ENCODE measurements at places on chromosomes 4 and X.

- no peak for DNase-seq
Observed at GRCh38 chr4:19379191-19379708, 872.5 kb upstream of the SLIT2 start.

- no peak for DNase-seq
Observed at GRCh38 chrX:12309040-12309743, 170.9 kb downstream of the FRMPD4 start.

DNA sequence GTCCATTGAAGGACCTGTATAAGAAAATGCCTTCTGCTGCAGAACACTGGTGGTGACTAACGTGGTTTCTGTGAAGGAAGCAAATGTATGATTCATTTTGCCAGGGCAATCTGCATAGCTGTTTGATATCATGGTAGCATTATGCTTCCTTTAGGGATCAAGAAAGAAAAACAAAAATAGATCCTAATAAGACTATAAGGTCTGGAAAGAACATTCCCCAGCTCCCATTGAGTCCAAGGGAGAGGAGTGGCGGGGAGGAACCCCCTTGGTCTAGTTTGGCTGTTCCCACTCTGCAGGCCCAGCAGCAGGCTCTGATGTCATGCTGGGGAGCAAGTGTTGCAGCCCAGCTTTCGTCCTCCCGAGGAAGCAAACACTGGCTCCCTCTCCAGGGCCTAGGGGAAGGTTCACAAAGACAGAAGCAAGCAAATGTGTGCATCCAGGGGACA, 154.5 kb upstream of the GALNT7 start:
- no peak for DNase-seq

DNA sequence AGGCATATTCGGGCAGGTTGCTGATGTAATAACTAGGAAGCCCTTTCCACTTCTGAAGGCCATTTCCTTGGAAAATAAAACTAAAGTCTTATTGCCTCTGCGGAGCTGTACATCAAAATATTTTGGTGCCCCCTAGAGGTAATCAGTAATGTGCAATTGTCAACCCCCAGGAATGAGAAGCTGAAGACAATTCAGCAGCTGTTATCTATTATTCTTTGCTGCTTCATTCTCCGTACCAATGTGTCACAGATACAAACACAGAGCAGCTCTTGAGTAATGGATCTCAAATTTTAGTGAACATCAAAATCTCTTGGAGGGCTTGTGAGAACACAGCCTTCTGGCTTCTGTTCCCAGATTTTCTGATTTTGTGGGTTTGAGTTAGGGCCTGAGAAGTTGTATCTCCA, 3.5 kb upstream of the SLIT2 start:
- peak; percentile 29 for DNase-seq

DNA sequence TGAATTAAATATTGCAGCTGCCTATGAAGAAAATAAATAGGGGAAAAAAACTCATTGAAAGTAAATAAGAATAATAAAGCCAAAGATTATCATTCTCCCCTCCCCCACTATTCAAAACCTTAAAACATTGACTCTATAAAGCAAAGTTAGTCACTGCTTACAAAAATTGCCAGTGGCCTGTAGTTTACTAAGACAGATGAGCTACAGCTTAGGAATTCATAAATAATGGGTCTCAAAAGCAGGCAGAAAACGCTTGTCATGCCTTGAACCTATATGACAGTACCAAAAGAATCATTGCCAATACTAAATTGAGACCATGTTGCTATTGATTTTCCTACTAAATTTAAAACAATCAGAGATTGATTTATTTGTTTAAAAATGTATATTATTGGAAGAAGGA, 78.9 kb downstream of the SLC10A7 start:
- DNase-seq = no peak

GRCh38 chr4:185870366-185870765, 58.4 kb upstream of the SORBS2 start:
- no peak for DNase-seq
